ENCODE measurements at places on chromosomes 12 and 14.

- no peak for DNase-seq
These were observed 43.2 kb downstream of the SSPN start for GRCh38 chr12:26238341-26239121.

DNA sequence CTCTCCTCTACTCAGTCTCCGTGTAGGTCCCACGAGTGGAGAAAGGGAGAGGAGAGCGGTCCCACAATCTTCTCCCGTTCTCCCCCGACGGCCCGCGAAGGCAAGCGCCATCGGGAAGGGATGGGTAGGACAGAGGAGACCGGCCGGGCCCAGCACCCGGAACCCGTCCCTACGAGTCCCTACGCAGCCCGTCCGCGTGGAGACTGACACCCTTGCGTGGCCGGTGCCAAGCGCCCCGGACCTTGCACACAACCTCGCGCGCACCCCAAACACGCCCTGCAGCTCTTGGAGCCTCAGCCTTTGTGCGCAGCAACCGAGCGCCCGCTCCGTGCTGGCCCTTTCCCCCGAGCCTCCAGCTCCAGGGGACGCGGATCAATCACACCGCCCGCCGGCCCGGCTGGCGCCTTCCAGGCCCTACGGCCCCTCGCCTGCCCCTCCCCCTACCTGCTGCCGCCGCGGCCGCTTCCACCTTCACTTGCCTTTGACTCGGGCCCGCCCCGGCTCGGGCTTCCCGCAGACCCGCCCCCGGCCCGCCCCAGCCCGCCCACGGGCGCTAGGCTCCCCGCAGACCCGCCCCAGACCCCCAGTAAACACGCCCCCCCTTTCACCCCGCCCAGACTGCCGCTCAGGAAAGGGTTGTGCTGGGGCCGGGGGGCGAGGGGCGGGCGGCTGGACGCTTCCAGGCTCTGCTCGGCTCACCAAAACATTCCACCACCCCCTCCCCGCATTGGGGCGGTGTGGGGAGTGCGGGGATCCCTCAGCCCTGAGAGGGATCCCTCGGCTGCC, at the start of gene NDRG2:
TSS of gene NDRG2 (minus strand) at position 477 of the 786 bp plus-strand sequence. CDS start 1,746 bp downstream, outside the sequence.
- peak; percentile 51 for DNase-seq

DNA sequence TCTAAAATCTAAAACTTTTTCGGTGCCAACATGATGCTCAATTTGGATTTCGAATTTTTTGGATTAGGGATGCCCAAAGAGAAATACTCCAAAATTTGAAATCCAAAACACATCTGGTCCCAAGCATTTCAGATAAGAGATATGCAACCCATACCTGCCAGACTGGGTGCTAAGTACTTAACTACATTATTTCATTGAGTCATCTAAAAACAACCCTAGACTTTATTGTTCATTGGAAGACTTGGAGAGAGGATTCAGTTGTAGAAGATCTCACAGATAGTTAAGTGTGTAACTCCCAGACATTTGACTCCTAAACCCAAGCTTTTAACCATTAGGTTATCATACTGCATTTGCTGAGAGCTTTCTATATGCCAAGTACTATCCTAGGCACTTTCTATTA, 102.2 kb downstream of the BCAT1 start:
- no peak for DNase-seq

GRCh38 chr12:42084522-42084921, 60.2 kb downstream of the GXYLT1 start:
- DNase-seq, result no peak

DNA sequence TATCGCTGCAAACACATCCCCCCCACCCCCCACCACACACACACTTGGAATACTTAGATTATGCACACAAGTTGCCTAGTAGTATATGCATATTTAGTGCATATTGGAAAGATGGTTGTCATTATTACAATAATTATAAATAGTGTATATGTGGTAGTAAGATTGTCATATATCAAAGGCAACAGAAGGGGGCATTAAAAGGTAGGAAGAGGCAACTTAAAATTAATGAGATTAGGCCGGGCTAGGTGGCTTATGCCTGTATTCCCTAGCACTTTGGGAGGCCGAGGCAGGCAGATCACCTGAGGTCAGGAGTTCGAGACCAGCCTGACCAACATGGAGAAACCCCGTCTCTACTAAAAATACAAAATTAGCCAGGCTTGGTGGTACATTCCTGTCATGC, 52.1 kb downstream of the GSC start:
- no peak for DNase-seq

GRCh38 chr12:65602610-65603295, 221.5 kb upstream of the HMGA2 start:
- peak; percentile 4 for DNase-seq

DNA sequence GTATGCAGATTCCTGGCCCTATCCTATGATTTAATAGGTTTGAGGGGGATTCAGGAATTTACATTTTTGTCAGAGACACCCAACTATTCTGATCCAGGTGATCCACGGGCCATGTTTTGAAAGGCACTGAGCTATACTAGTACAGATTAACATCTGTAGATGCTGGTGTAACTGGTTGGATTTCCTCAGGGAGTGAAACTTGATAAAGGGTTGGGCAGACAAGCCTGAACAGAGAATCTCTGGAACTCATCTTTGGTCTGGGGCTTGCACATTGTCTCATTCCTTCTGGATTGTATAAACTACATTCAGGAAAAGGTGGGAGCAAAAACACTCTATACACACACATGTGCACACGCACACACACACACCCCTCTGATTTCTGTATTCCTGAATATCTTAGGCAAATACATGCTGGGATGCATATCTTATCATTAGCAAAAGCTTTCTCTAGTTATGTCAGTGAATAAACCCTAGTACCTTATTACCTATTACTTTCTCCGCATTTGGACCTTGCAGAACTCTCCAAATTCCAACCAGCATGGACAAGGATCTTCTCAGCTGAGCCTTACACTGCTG, 104.6 kb downstream of the SLC38A1 start:
- no peak for DNase-seq

DNA sequence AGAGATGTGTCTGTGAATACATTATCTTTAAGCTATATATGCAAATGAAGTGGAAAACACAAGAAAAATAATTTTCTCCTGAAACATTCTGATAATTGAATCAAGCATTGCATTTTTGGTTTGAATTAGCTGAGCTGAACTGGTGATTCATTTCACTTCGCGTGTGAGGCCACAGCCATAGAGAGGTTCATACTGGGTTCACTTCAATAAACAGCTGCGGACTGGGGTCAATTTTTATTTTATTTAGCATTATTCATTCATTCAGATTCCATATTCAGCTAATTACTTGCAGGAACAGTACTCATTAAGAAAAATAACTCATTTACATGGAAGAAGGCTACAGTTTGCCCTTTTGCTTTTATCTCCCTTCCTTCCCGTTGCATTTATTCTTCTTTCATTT, 195.2 kb upstream of the LRIG3 start:
- no peak for DNase-seq

DNA sequence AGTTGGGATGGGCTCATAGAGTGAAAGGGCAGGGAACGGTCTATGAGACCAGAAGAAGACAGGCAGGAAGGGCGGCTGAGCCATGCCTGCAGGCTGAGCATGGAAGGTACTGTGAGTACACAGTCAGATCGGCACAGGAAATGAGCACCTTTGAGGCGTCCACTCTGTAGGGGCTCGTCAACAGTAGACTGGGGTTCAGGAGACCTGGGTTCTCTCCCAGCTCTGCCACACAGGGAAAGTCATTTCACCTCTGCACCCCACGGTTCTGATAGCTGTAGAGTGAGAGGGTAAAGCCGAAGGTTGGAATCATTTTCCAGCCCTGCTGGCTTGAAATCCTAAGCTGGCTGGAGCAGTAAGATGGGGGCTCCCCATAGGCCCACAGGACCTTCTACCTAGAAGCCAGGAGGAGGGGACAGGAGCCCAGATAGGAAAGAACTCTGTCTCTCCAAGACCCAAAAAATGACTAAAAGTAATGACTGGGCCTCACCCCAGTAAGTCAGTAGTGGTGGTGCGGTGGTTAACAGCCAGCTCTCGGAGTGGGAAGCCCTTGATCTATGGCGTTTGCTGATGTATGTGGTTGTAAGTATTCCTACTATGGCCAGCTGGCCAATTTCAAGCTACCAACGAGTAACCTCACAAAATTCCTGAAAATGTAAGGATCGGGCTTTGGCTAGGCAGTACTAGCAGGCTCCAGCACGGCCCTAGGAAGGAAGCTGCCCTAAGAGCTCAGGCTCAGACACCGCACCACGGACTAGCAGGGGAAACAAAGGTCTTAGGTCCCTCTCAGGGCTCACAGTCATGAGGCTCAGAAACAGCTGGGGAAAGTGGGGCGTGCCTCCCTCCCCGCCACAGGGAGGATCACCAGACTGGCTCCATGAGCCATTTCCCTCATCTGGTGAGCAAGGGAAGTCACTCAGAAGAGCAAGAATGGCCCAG, 10.3 kb upstream of the CD27 start:
- no peak for DNase-seq

- no peak for DNase-seq
These were observed 11.1 kb downstream of the GALNT4 start for GRCh38 chr12:89513544-89513943.

- no peak for DNase-seq
These were observed 59.1 kb upstream of the PTGR2 start for GRCh38 chr14:73792481-73792880.

GRCh38 chr12:71873821-71874220, 34.3 kb downstream of the TBC1D15 start:
- no peak for DNase-seq

- DNase-seq, result no peak
These were observed 28.6 kb downstream of the CHFR start for GRCh38 chr12:132858718-132859266.

- no peak for DNase-seq
These were observed 1.5 kb downstream of the DDHD1 start for GRCh38 chr14:53151523-53152183.

DNA sequence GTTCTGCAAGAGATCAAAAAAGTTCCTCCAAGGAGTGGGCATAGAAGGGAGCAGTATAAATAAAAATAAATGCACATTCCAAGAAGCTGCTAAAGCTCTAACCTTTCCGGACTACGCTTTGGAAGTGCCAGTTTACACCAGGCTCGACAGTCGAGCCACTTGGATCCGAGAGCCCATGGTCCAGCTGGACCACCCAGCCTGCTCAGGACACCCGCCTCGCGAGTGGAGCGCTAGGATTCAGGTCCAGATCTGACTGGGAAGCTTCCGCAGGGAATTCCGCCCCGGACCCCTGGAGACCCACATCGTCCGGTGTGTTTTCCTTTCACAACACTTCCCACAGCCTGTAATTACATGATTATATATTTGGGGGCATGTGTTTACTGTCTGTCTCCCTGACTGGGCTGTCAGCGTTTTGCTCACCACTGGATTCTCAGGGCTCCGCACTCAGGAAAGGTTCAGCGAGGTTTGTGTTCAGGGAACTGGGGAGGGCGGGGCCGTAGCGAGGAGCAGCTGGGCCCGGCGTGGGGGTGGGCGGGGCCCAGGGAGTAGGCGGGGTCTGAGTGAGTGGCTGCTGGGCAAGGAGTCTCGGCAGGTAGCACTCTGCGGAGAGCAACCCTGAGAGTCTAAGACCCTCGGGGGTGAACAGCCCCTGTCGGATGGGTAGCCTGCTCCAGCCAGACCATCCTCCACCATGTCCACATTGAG, 52.3 kb upstream of the TMEM263 start:
- DNase-seq, result peak; percentile 58

GRCh38 chr12:101838628-101839323, 8.0 kb upstream of the GNPTAB start:
- DNase-seq, result no peak

GRCh38 chr12:49636979-49637755, 13.8 kb downstream of the PRPF40B start:
- no peak for DNase-seq

- no peak for DNase-seq
These were observed 1214.9 kb downstream of the GALC start for GRCh38 chr14:86777963-86778602.

GRCh38 chr12:77591959-77592743, 238.5 kb upstream of the NAV3 start:
- no peak for DNase-seq

DNA sequence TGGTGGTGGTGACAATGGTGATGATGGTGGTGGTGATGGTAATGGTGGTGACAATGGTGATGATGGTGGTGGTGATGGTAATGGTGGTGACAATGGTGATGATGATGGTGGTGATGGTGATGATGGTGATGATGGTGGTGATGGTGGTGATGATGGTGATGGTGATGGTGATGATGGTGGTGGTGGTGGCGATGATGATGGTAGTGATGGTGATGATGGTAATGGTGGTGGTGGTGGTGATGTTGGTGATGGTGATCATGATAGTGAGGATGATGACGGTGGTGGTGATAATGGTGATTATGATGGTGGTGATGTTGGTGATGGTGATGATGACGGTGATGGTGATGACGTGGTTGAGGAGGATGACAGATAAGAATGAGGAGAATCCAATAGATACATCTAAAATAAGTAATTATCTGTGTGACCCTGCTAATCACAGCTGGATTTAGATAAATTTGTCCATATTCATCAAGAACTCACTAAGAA, 170.7 kb upstream of the SFSWAP start:
- DNase-seq, result no peak

GRCh38 chr14:91899213-91899612, 31.9 kb upstream of the TC2N start:
- no peak for DNase-seq

DNA sequence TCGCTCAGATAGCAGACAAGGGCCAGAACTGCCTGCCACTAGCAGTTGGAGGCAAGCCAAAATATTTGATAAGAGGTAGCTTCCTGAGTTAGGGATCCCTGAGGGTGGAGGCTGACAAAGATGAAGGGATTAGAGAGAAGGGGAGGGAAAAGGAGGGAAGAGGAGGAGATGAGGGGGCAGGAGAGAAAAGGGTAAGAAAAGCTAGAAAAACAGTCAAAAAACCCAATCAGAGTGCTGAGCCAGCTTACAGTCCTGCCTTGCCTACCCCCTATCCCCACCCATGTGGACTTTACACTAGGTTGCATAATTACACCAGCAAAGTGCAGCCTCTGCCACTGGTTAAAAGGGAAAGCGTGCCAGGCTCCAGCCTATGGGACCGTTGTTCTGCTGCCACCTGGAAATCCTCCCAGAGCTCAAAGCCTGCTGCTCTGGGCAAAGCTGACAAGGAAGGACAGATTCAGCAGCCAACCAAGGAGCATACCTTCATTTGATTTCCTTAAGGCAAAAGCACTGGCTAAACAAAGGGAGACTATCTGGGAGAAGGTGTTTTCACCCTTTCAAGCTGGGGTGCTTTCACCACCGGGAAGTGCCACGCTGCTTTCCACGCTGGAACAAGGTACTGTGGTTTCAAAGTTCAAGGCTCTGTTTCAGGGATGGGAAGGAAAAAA, 3.8 kb upstream of the NUMB start:
- no peak for DNase-seq

GRCh38 chr12:65192963-65193516, 23.7 kb downstream of the LEMD3 start:
- DNase-seq, result no peak

DNA sequence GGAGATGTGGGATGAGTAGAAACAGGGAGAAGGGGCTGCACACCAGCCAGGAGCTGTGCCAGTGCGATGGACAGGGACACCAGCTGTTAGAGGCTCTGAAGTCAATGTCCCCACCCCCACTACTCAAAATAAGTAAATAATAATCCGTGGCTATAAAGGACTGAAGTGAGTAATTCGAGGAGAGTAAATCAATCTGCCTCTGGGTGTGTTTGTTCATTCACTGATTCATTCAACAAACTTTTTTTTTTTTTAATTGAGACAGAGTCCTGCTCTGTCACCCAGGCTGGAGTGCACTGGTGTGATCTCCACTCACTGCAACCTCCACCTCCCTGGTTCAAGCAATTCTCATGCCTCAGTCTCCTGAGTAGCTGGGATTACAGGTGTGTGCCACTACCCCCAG, 363.6 kb downstream of the TMEM132D start:
- DNase-seq, result no peak

- no peak for DNase-seq
These were observed 592 bp downstream of the KRT7 start for GRCh38 chr12:52233462-52234207.

- peak; percentile 47 for DNase-seq
These were observed at the start of gene RNU4-1 for GRCh38 chr12:120292661-120293531. Gene RNU4-1, minus strand, starts transcription at chr12:120293237.
